ENCODE measurements at places on chromosomes 7 and 10. TPM values are rescaled to one million over a fixed set of nuclear protein-coding genes. Genes with fewer than 3 reads are reported as not detected.

DNA sequence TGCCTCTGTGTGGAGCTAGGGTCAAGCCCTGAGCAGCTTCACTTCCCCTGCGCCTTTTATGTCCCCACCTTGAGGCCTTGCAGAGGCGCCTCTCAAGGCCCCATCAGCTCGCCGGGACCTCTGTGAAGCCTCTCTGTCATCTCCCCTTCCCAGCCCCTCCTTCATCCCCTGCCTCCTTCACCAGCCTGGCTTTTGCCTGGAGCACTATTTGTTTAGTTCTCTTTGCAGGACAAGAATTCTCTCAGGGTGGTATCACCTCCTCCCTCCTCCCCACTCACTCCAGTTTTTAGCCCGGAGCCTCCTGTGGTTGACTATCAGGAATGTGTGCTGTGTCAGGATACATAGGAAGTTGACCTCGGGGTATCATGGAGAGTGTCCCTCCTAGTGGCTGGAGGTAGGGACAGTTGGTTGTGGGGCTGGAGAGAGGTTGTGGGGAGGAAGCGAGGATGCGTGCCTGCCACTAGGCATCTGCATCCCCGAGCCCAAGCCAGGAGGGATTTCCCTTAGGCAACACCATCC, 89.8 kb upstream of the ANLN start:
- no peak overlapping the region for H3K4me3 ChIP-seq
- no peaks in the 10 kb centered on the region for H3K4me1 ChIP-seq
- H3K27me3 ChIP-seq, result no peaks in the 10 kb centered on the region

- no peaks in the 10 kb centered on the region for H3K27me3 ChIP-seq
- no peak overlapping the region for H3K4me3 ChIP-seq
- H3K4me1 ChIP-seq, result no peaks in the 10 kb centered on the region
Measured at GRCh38 chr10:53547364-53547763, 774.8 kb upstream of the MBL2 start.

DNA sequence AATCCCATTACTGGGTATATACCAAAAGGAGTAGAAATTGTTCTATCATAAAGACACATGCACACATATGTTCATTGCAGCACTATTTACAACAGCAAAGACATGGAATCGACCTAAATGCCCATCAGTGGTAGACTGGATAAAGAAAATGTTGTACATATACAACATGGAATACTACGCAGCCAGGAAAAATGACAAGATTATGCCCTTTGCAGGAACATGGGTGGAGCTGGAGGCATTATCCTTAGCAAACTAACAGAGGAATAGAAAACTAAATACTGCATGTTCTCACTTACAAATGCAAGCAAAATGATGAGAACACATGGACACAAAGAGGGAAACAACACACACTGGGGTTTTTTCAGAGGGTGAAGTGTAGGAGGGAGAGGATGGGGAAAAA, 300.2 kb downstream of the BAMBI start:
- H3K27ac ChIP-seq, result no peak overlapping the region
- H3K4me3 ChIP-seq, result no peak overlapping the region
- no peak for DNase-seq
- no peaks in the 10 kb centered on the region for H3K4me1 ChIP-seq
- no peaks in the 10 kb centered on the region for H3K36me3 ChIP-seq

DNA sequence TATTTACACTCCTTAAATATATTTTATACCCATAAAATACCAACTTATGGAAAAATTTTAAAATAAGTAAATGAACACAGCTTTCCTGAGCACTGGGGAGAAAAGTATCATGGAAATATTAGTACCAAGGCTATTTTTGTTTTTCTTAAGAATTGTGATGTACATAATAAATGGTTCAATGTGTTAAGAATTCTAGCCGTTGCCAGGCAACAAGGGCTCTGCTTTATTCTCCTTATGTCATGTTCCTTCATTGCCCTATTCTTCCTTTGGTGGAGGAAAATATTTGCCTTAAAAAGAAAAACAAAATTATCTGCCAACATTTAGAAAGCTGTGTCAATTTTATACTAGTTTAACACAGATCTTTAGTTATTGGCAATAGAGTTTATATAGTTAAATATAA, 2.6 kb upstream of the ZPBP start:
- peaks cover 4% of the 10 kb centered on the region for H3K4me1 ChIP-seq
- H3K27ac ChIP-seq, result no peak overlapping the region
- no peak for DNase-seq
- H3K36me3 ChIP-seq, result no peaks in the 10 kb centered on the region

GRCh38 chr10:90966146-90966545, 45.3 kb upstream of the ANKRD1 start:
- H3K36me3 ChIP-seq, result no peaks in the 10 kb centered on the region
- H3K27ac ChIP-seq, result no peak overlapping the region
- no peak for DNase-seq

GRCh38 chr10:58299580-58299979, 30.6 kb downstream of the CISD1 start:
- H3K4me3 ChIP-seq, result no peak overlapping the region
- H3K4me1 ChIP-seq, result no peaks in the 10 kb centered on the region
- peaks cover 3% of the 10 kb centered on the region for H3K27me3 ChIP-seq
- no peaks in the 10 kb centered on the region for H3K36me3 ChIP-seq
- DNase-seq, result peak; percentile 82
- no peak overlapping the region for H3K27ac ChIP-seq

DNA sequence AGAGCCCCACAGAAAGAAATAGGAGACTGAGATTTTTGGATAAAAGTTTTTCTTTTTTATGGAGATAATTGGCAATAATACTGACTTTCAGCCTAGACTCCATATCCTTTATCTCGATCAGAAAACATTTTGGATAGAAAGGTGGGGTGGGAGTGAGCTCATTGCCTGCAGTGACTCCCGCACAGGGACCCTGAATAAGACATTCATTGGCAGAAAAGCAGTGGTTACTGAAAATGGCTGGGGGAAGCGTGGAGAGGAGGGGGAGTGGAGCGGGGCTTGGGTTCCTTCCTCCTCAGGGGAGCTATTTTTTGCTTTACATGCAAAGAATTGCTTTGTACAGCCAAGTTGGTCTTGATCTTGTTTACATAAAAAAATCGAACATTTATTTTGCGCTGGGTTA, 90.4 kb upstream of the BMPER start:
- H3K27ac ChIP-seq, result no peak overlapping the region
- no peaks in the 10 kb centered on the region for H3K27me3 ChIP-seq
- H3K4me3 ChIP-seq, result no peak overlapping the region

TRPV5 gene
- total RNA-seq, result not detected

DUS4L gene
- 5.5 TPM for total RNA-seq
